NCI-H1048 (cell line): ENCODE measurements at places on chromosomes 16 and 17.

- DNase-seq, result no peak
These were observed 560.7 kb upstream of the PSMD7 start for GRCh38 chr16:73735954-73736353.

GRCh38 chr17:29359777-29360176 is 30.4 kb upstream of the TAOK1 start:
- DNase-seq, result no peak

DNA sequence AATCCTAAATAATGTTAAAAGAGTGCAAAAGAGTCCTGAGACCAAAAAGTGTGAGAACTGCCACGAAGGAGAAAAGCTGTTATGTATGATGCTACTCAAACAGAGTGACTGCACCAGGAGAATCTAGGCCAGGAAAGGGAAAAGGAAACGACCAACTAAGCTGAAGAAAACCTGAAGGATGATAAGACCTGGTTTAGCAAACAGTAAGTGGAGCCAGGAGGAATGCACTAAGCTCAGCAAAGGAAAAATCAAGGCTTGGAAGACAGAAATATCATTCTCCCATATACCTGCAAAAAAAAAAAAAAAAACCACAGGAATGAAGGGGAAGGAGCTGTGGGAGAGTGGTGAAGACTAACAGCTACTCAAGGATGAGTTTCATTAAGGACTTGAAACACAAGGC is 21.1 kb downstream of the CMC2 start:
- no peak for DNase-seq

DNA sequence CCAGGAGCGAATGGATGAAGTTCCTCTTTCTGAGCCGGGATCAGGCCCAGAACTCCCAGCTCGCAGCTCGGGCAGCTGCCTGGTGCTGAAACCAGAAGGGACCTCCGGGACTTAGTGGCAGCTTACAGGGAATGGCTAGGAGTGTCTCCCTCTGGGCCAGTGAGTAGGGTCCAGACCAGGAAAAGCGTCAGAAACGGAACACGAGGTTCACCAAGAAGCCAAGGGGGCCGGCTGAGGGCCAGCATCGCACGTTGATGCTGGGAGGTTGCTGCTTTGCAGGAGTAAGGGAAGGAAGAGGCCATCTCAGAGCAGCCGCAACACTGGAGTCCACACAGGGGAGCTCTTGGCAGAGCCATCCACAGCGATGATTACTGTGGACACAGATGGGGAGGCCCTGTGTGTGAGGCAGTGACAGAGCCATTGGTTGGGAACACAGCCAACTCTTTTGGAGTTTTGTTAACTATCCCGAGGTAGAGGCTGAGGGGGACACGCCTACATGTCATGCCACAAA is 74.0 kb upstream of the CREBBP start:
- DNase-seq, result no peak

- DNase-seq, result no peak
These were observed 71.7 kb downstream of the HLF start for GRCh38 chr17:55336426-55336825.

DNA sequence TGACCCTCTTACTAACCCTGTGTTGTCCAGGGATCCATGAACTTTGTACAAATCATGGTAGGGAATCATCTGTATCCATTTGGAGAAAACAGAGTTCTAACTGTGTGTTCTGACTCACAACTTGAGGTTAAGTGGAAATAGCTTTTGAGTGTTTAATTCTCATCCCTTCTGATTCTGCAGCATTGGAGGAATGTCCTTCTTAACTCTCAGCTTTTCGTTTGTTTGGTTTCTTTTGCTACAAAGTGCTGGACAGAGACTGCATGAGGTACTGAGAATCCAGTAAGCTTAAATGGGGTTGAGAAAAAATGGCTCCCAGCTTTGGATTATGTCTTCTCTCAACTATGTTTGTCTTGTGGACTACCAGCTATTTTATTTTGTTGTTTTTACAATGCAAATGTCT is 352.1 kb upstream of the KIF2B start:
- DNase-seq, result no peak

DNA sequence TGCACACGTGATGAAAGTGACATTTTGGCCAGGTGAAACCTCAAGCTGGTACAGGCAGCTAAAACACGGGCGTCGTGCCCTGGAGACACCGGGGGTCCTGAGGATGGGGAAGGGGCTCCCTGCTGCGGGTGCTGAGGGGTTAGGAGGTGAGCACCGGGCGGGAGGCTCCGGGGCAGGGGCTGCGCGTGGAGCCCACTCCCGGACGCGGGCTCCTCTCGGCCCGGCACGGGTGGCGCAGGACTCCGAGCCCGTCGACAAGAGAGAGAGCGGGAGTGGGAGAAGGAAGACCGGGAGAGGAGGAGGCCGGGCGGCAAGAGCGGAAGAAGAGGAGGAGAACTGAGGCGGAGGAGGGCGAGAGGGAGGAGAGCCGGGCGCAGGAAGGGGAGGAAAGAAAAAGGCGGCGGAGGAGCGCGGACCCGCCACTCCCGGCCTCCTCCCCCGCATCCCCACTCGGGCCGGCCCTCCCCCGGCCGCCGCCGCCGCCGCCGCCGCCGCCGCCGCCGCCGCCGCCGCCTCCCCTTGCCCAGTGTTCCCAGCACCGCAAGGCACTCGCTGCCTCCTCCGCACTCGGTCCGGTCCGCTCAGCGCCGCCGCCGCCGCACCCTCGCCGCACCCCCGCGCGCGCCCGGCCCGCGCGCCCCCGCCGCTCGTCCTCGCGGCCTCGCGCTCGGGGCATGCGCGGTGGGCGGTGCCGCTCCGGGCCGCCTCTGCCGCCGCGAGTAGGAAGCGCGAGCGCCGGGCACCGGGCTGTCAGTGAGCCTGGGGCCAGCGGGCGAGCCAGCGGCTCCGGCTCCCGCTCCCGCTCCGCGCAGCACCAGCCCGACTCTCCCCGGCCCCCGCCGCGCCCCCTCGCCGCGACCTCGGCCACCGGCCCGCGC is at the start of gene PRKCA:
TSS of gene PRKCA (plus strand) at position 750 of the 878 bp plus-strand sequence.
- DNase-seq, result no peak

- no peak for DNase-seq
These were observed 223.7 kb upstream of the AXIN2 start for GRCh38 chr17:65785109-65785508.

DNA sequence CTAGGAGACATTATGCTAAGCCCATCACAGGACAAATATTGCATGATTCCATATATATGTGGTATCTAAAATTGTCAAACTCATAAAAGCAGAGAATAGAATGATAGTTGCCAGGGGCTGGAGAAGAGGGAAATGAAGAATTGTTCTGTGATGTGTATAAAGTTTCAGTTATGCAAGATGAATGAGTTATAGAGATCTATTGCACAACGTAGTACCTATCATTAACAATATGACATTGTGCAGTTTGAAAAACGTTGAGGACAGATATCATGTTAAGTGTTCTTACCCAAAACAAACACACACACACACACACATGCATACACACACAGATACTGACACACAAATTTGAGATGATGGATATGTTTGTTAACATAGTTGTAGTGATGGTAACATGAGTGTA is 871.6 kb upstream of the GOT2 start:
- DNase-seq, result no peak

- DNase-seq, result no peak
These were observed 6.1 kb upstream of the WFIKKN2 start for GRCh38 chr17:50829332-50829731.

- no peak for DNase-seq
These were observed 5.9 kb downstream of the RNF43 start for GRCh38 chr17:58411408-58411894.

GRCh38 chr16:19525385-19525723 is 1.6 kb downstream of the CCP110 start:
- no peak for DNase-seq

DNA sequence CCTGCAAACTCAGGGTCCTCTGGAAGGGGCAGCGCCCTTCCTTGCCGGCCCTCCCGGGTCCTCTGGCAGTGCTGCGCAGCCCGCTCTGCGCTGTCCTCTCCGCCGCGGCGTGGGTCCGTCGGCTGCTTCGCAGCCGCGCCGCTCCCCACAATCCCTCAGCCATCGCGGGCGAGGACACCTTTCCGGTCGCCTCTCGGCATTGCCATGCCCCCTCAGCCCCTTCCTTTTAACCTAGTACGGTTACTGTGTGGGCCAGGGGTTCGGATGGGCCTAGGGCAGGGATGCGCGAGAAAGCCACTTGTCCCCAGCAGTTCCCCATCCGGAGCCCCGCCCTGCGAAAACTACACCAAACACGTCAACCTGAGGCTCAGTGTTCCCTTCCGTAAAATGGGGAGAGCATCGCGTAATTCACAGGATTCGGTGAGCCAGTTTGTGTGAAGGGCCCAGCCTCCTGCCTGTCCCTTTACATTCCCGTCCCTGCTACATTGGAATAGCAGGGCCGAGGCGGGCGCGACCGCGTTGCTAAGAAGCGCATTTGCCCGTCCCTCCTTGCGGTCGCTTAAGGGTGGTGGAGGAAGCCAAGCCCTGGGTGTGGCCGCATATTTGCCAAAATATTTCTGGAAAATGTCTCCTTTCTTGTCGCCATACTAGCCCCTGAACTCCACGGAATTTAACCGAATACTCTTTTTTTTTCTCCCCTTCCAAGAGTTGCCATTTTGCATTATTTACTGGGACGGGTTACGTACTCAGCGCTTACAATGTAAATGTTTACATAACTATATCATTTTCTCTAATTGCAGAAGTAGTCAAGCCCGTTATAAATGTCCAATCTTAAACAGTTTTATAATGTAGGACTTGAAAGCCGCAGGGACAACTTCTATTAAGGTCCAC is 13.2 kb downstream of the COPZ2 start:
- no peak for DNase-seq

DNA sequence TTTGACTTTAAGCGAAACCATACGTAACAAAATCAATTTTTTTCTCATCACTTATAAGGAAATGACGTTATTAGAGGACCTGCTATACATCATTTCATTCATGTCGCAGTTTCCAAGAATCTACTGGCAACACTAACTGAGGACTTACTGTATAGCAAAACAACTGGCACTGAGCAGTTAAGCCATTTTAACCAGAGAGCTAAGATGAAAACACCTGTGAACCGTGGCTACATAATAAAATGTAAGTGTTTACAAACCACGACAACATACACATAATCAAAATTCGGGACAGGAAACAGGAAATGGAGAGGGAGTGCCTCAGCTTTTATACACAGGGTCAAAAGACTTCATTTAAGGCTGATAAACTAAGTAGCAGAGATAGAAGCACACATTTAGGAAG is 29.5 kb downstream of the METTL16 start:
- no peak for DNase-seq

GRCh38 chr16:27364493-27365141 is 37.4 kb upstream of the IL21R start:
- no peak for DNase-seq

DNA sequence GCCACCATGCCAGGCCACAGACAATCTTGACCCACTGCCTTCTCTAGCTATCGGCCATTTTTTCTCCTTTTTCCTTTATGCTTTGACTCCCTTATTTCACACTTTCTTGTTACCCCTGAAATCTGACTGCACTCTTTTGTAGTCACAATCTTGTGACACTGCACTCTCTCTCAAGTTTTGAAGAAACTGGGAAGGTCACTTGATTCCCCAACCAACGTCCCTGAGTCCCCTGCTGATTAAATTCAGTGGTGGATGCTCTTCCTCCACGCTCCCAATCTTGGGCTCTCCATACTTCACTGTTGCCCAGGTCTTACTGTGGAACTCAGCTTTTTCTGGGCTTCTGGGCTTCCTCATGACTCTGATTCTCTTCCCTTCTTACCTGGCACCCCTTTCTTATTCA is 33.9 kb downstream of the PECAM1 start:
- no peak for DNase-seq

GRCh38 chr16:14101415-14101814 is 30.3 kb downstream of the MRTFB start:
- DNase-seq, result no peak

- DNase-seq, result no peak
These were observed 431.4 kb downstream of the KCNJ18 start for GRCh38 chr17:22123536-22124281.

DNA sequence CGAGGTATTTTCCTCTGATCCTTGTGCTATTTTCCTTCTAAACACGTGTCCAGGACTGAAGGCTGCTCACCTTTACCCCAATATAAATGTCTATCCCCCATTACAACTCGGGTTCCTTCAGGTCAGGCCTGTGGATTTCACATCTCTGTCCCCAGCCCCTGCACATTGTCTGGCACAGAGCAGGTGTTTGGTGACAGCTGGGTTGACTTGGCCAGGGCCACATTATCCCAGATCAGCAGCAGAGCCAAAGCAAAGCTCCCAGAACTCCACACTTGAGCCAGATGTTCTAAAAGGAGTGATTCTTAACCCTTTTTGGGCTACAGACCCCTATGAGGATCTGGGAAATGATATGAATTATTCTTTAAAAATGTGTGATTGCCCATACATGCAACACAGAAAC is 18.0 kb upstream of the SPATA32 start:
- no peak for DNase-seq

DNA sequence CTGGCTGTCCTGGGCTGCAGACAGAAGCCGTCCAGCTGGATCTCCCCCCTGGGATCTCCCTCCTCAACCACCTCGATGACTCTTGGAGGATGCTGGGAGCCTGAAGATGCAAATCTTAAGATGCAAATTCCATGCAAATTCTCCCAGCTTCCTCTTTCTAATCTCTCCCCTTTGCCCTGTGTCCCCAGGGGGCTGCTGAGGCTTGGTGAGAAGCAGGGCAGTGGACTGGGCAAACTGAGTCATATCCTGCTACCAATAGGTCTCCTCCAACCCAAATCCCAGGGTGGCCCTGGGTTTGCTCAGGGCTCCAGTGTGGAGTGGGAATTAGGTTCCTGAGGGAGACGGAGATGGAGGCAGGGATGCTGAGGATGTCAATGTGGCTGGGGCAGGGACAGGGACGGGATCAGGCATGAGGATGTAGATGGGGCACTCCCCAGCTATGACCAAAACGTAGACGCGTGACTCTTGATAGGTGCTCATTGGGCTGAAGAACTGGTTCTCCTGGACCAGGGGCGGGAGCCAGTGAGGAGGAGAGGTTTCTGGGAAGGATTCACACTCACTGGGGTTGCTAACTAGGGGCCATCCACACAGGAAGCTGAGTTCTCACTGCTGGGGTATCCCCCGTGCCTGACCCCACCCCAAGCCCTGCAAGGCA is 3.6 kb upstream of the ALOX12B start:
- DNase-seq, result peak; percentile 49

DNA sequence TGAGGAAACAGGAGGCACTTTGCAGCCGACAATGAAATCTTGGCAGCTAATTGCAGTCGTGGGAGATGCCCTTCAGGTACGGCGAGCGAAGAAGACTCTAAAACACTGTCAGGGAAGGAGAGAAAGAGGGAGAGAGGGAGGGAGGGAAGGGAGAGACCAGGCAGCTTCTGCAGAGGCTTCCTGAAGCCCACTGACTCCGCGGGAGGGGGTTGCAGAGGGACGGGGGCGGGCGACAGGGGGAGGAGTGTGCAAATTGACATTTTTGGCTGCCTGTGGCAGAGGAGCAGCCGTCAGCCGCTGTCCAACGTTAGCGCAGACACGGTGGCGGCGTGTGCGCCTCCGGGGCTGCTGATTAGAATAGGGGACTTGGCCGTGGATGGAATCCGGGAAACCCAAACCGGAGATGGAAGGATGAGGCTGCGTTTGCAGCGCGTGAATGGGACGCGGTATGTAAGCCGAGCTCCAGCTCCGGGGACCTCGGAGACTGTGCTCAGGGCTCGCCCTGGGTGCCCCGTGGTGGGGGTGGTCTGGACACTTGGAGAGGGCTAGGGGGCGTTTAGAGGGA is 849.1 kb upstream of the RBFOX1 start:
- no peak for DNase-seq
